Camera-type eye (tissue), 1 donor: ENCODE measurements at places on chromosomes 1 and 21. TPM values are rescaled to one million over a fixed set of nuclear protein-coding genes. Genes with fewer than 3 reads are reported as not detected.

BATF3 gene
- 1.1 TPM for total RNA-seq

F13B gene
- not detected for total RNA-seq

BTBD8 gene
- 151 TPM for total RNA-seq

RXFP4 gene
- total RNA-seq: not detected

ADAM30 gene
- total RNA-seq: not detected

ALDH4A1 gene
- 12.0 TPM for total RNA-seq

SH2D5 gene
- total RNA-seq: 0.49 TPM

PRELP gene
- total RNA-seq: 12.8 TPM

CYP2J2 gene
- 2.7 TPM for total RNA-seq

ZNF648 gene
- 0.71 TPM for total RNA-seq

PROK1 gene
- total RNA-seq: not detected

FHAD1 gene
- total RNA-seq: 3.3 TPM

PTGFR gene
- total RNA-seq: 9.5 TPM

LRRC39 gene
- total RNA-seq: 68.0 TPM

CACNA1S gene
- total RNA-seq: 5.9 TPM

GPX7 gene
- 96.0 TPM for total RNA-seq

FRRS1 gene
- 12.4 TPM for total RNA-seq

TRIM67 gene
- total RNA-seq: 31.0 TPM

SIK1 gene
- 49.3 TPM for total RNA-seq

EDN2 gene
- total RNA-seq: 1.6 TPM

DNAI4 gene
- total RNA-seq: 18.5 TPM

CRP gene
- total RNA-seq: not detected

MROH7 gene
- 8.5 TPM for total RNA-seq

AMPD1 gene
- 0.71 TPM for total RNA-seq

KTI12 gene
- 10.9 TPM for total RNA-seq

CCDC181 gene
- 57.0 TPM for total RNA-seq

TDRKH gene
- 12.3 TPM for total RNA-seq

ATP1A4 gene
- total RNA-seq: 0.60 TPM

PATJ gene
- 27.5 TPM for total RNA-seq

SH3D21 gene
- 10.8 TPM for total RNA-seq

CCDC27 gene
- not detected for total RNA-seq

TPTE gene
- not detected for total RNA-seq

IQGAP3 gene
- 8.4 TPM for total RNA-seq

ALG6 gene
- total RNA-seq: 27.1 TPM

CATSPERE gene
- total RNA-seq: 3.8 TPM

AADACL4 gene
- total RNA-seq: not detected

SLC19A2 gene
- 44.3 TPM for total RNA-seq

SYF2 gene
- total RNA-seq: 51.0 TPM

KIAA0040 gene
- 6.8 TPM for total RNA-seq

PCP4 gene
- 47.6 TPM for total RNA-seq

NBPF6 gene
- total RNA-seq: not detected

SPRR1B gene
- not detected for total RNA-seq

TTF2 gene
- 27.8 TPM for total RNA-seq

OR2L8 gene
- not detected for total RNA-seq

CYP4A22 gene
- total RNA-seq: not detected

RAD54L gene
- 2.1 TPM for total RNA-seq

FAM72D gene
- 0.66 TPM for total RNA-seq

CLK2 gene
- total RNA-seq: 49.3 TPM

TEDDM1 gene
- not detected for total RNA-seq

TMPRSS15 gene
- not detected for total RNA-seq

PPFIA4 gene
- total RNA-seq: 15.8 TPM
